ENCODE measurements at places on chromosomes 7 and 10.
A peak's percentile ranks its signal among the peaks of the same experiment; 100 is the strongest.

DNA sequence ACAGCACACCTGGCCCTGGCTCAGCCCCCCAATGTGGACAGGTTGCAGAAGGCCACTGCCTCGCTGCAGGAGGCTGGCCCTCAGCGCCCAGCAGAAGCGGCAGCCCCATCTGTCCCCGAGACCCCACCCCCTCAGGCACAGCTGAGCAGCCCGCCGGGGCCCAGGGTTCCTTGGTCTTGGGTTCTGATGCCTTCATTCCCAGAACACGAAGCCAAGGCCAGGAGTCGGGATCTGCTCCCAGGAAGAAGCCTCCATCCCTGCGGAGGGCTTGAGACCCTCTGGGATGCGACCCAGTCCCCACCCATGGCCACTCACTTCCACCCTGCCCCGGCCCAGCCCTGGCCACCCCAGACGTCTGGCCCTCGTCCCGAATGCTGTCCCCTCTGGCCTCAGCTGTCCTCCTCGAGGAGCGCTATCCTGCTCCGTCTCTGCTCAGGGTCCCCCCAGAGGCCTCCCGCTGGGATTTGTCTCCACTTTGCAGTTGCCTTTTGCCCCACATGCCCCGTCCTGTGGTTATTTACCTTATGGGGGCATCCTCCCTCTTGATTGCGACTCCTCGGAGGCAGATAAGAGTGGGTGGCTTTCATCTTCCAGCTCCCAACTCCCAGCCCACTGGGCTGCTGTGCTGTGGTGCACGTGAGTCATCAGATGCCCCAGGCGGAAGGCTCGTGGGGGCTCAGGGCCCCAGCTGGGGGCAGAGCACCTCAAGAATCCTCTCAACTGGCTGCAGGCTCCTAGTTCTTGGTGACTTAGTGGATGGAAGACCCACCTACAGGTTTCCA lies 97.5 kb downstream of the MKI67 start:
- DNase-seq: no peak
- H3K4me1 ChIP-seq: no peaks in the 10 kb centered on the region
- H3K27ac ChIP-seq: no peak overlapping the region
- H3K36me3 ChIP-seq: peaks cover 2% of the 10 kb centered on the region

DNA sequence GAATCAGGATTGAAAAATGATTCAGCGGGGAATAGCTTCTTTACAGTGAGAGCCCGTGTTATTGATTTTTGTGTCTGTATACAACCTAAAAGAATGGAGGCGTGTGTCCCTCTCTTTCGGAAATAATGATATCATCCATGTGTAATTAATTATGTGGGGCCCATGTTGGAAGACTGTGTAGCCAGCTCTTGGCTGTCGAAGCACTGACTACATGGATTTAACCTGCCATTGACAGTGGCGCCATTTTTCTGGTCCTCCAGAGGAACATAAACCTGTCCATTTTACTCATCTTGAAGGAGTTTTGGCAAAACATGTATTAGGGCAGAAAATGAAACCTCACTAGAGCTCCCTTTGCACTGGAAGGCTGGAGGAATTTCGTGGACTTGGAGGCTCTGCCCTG lies 119.6 kb downstream of the ITIH5 start:
- H3K27ac ChIP-seq: no peak overlapping the region
- no peak for DNase-seq
- no peaks in the 10 kb centered on the region for H3K4me1 ChIP-seq
- H3K4me3 ChIP-seq: no peak overlapping the region
- H3K36me3 ChIP-seq: no peaks in the 10 kb centered on the region

DNA sequence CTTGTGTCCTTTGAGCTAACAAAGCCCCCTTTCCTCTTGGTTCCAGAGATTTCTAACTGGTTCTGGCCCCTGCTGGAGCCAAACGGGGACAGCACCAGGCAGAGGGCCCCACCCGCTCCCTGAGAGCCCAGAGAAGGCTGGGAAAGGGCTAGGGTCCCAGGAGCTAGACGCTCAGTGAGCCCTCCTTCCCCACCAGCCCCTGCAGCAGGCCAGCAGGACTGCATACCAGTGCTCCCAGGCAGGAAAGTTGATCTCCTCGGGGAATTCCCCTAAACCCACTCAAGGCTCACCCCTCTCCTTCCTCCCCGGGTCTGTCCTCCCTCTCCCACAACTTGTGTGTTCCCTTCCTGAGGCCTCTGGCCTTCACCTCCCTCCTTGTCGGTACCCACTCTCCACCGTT lies 47.7 kb downstream of the PAX2 start:
- H3K27ac ChIP-seq: no peak overlapping the region
- H3K27me3 ChIP-seq: no peaks in the 10 kb centered on the region
- no peak overlapping the region for H3K4me3 ChIP-seq

DNA sequence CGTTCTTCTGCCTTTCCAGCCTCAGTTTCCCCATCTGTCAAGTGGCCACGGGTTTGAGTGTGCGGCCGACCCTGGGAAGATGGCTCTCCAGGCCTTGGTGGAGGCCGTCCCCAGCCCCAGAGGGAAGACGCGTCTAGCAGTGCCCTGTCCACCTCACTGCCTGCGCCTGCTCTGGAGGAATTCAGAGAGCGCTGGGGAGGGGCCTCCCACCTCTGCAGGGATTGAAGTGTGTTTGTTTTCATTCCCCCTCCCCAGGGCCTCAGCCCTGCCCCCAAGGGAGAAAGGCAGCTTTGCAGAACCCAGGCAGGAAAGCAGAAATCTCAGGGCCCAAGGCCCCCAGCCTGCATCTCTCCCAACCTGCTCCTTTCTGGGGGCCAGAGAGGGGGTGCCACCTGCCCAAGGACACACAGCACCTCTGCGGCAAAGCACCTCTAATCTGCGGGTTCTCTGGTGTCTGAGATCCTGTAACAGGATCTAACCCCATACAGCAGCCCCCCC lies 91.0 kb downstream of the MICALL2 start:
- DNase-seq: no peak
- no peaks in the 10 kb centered on the region for H3K36me3 ChIP-seq
- no peak overlapping the region for H3K27ac ChIP-seq
- peaks cover 10% of the 10 kb centered on the region for H3K27me3 ChIP-seq

DNA sequence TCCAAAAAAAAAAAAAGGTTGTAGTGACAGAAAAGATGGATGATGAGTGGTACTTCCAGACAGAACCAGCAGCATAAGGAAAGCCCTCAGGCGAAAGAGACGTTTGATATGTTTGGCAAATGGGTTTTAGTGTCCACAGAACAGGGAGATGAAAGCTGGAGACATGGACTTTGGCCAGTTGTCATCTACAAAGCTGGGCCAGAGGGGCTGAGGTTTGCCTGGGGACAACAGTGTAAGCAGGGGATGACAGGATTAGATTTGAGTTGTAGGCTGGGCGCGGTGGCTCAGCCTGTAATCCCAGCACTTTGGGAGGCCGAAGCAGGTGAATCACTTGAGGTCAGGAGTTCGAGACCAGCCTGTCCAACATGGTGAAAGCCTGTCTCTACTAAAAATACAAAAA lies 47.8 kb upstream of the ELN start:
- no peaks in the 10 kb centered on the region for H3K36me3 ChIP-seq
- H3K4me3 ChIP-seq: no peak overlapping the region
- no peaks in the 10 kb centered on the region for H3K27me3 ChIP-seq
- DNase-seq: no peak

- H3K4me3 ChIP-seq: no peak overlapping the region
- DNase-seq: peak; percentile 56
- peaks cover 11% of the 10 kb centered on the region for H3K4me1 ChIP-seq
Measured at GRCh38 chr10:4034907-4035598, 250.0 kb upstream of the KLF6 start.

GRCh38 chr10:58543141-58543540 lies 30.5 kb downstream of the BICC1 start:
- no peak for DNase-seq
- no peaks in the 10 kb centered on the region for H3K27me3 ChIP-seq
- H3K27ac ChIP-seq: no peak overlapping the region
- no peak overlapping the region for H3K4me3 ChIP-seq
- H3K36me3 ChIP-seq: no peaks in the 10 kb centered on the region

DNA sequence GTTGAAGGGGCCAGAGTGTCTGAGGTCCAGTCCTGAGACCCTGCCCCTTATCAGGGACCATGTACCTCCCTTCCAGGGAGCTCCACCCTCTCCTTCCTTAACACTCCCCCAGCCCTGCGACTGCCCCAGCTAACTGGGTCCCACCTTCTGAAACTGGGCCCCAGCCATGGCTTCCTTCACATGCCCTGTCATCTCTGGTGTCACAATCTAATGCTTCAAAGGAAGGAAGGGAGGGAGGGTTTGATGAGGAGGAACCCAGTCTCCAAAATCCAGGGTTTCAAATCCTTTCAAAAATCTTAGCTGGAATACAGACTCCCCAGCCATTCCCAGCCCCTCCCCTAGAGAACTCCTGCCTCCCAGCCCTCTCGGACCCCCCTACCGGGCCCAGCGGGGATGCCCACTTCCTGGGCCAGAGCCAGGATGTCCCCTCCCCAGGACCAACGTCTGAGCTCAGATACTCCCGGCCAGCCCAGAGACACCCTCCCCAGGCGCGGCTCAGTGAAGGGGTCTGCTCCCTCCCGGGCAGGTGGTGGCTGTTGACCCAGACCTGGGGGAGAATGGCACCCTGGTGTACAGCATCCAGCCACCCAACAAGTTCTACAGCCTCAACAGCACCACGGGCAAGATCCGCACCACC lies 18.0 kb downstream of the C10orf105 start:
- DNase-seq: no peak
- H3K27ac ChIP-seq: no peak overlapping the region
- no peaks in the 10 kb centered on the region for H3K36me3 ChIP-seq
- peaks cover 11% of the 10 kb centered on the region for H3K4me1 ChIP-seq

- DNase-seq: no peak
- H3K36me3 ChIP-seq: no peaks in the 10 kb centered on the region
- H3K4me1 ChIP-seq: no peaks in the 10 kb centered on the region
- no peaks in the 10 kb centered on the region for H3K27me3 ChIP-seq
- no peak overlapping the region for H3K4me3 ChIP-seq
Measured at GRCh38 chr10:129364949-129365348, 102.1 kb upstream of the MGMT start.

DNA sequence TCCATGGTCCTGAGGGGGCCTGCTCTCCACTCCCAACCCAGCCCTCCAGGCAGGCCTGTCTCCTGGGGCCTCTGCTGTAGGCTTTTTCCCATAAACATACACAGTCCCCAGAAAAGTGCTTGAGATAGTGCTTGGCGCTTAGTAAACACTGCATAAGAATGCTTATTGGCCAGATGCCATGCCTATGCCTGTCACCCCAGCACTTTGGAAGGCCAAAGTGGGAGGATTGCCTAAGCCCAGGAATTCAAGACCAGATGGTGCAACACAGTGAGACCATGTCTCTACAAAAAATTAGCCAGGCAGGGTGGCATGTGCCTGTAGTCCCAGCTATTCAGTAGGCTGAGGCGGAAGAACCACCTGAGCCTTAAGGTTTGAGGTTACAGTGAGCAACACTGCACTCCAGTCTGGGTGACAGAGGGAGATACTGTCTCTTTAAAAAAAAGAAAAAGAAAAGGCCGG lies 24.6 kb upstream of the ASL start:
- H3K4me3 ChIP-seq: no peak overlapping the region
- no peaks in the 10 kb centered on the region for H3K27me3 ChIP-seq
- H3K4me1 ChIP-seq: peaks cover 8% of the 10 kb centered on the region
- peak; percentile 90 for DNase-seq

GRCh38 chr7:47950714-47951113 lies 2.4 kb upstream of the PKD1L1 start:
- peaks cover 10% of the 10 kb centered on the region for H3K36me3 ChIP-seq
- no peak overlapping the region for H3K4me3 ChIP-seq
- peaks cover 10% of the 10 kb centered on the region for H3K4me1 ChIP-seq
- H3K27me3 ChIP-seq: no peaks in the 10 kb centered on the region
- DNase-seq: peak; percentile 42

GRCh38 chr7:100132126-100132525 lies 5.4 kb downstream of the MBLAC1 start:
- H3K27me3 ChIP-seq: no peaks in the 10 kb centered on the region
- no peak overlapping the region for H3K27ac ChIP-seq
- no peak for DNase-seq
- no peak overlapping the region for H3K4me3 ChIP-seq

- H3K36me3 ChIP-seq: no peaks in the 10 kb centered on the region
- DNase-seq: no peak
- H3K27ac ChIP-seq: no peak overlapping the region
- H3K27me3 ChIP-seq: no peaks in the 10 kb centered on the region
- H3K4me3 ChIP-seq: no peak overlapping the region
Measured at GRCh38 chr7:94442639-94443038, 47.9 kb downstream of the COL1A2 start.

- no peaks in the 10 kb centered on the region for H3K27me3 ChIP-seq
- DNase-seq: no peak
- H3K4me1 ChIP-seq: peaks cover 31% of the 10 kb centered on the region
- no peak overlapping the region for H3K27ac ChIP-seq
Measured at GRCh38 chr7:140889645-140890044, 35.1 kb downstream of the BRAF start.

- no peak overlapping the region for H3K27ac ChIP-seq
- H3K36me3 ChIP-seq: no peaks in the 10 kb centered on the region
- H3K27me3 ChIP-seq: no peaks in the 10 kb centered on the region
- H3K4me1 ChIP-seq: no peaks in the 10 kb centered on the region
- no peak overlapping the region for H3K4me3 ChIP-seq
- DNase-seq: peak; percentile 18
Measured at GRCh38 chr10:130751106-130751840, 560.2 kb downstream of the TCERG1L start.

DNA sequence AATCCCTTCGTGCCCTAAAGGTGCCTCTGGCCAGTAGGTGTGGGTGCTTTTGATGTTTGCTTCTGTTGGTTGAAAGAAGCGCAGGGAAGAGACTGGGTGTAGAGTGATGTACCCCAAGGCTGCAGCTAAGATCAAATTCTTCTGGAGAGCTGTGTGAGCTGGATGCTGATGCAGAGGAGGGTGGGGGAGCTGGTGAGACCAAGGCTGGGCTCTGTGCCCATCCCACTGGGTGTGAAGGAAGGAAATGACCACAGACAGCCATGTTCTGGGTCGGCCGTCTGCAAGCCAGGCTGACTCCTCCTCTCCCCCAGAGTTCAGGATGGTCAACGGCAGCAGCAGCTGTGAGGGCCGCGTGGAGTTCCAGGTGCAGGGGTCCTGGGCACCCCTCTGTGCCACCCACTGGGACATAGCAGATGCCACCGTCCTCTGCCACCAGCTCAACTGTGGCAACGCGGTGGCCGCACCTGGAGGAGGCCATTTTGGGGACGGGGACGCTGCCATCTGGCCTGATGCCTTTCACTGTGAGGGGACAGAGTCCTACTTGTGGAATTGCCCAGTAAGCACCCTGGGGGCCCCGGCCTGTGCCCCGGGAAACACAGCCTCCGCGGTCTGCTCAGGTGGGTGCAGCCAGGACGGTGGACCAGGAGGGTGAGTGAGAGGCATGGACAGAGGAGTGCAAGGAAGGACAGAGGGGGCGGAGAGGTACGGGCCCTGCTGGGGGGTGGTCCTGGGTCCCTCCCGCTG lies 5.1 kb downstream of the SCART1 start:
- H3K4me1 ChIP-seq: no peaks in the 10 kb centered on the region
- H3K4me3 ChIP-seq: no peak overlapping the region
- H3K36me3 ChIP-seq: no peaks in the 10 kb centered on the region
- no peaks in the 10 kb centered on the region for H3K27me3 ChIP-seq

- H3K27me3 ChIP-seq: no peaks in the 10 kb centered on the region
- no peaks in the 10 kb centered on the region for H3K36me3 ChIP-seq
- no peak for DNase-seq
- H3K4me1 ChIP-seq: no peaks in the 10 kb centered on the region
Measured at GRCh38 chr7:37826825-37827224, 21.6 kb upstream of the NME8 start.

- DNase-seq: peak; percentile 85
- no peaks in the 10 kb centered on the region for H3K36me3 ChIP-seq
- H3K4me3 ChIP-seq: no peak overlapping the region
- no peak overlapping the region for H3K27ac ChIP-seq
Measured at GRCh38 chr7:50962962-50963374, 180.3 kb upstream of the GRB10 start.

GRCh38 chr10:50997461-50997860 lies 76.8 kb upstream of the PRKG1 start:
- H3K4me3 ChIP-seq: no peak overlapping the region
- H3K36me3 ChIP-seq: no peaks in the 10 kb centered on the region
- no peaks in the 10 kb centered on the region for H3K4me1 ChIP-seq
- H3K27ac ChIP-seq: no peak overlapping the region
- no peak for DNase-seq
- no peaks in the 10 kb centered on the region for H3K27me3 ChIP-seq

All from upper lobe of left lung (tissue), 6 donors.